Activated T-helper 2 cell treated with anti-CD3 and anti-CD28 coated beads, Interferon-gamma antibody, Interleukin-2, Interleukin-4, amounts not matched to agents 10 μg/mL and 5 μg/mL and 100 μg/mL, durations not matched to agents 14 hours and 24 hours and 36 hours (primary cell): ENCODE measurements at places on chromosomes 5 and 9.

DNA sequence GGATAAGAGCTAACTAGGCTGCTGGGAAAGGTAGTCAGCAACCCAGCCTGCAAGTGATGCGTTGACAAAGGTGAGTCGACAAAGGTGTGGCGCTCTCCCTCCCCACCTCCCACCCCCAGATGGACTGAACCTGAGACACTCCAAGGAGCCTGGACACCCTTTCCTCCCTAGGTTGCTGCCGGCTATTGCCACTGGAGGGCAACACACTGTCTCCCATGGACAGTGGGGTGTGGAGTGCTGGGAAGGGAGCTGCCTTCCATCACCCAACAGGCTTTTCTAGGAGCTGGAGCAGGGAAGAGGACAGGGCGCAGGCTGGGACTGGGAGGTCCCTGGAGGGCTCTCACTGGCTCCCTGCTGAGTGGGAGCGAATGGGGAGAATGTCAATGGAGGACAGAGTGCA lies 75.4 kb upstream of the ARAP3 start:
- DNase-seq, result no peak

- DNase-seq, result no peak
These were observed 20.2 kb downstream of the ZNF474 start for GRCh38 chr5:122149321-122150090.

- DNase-seq, result no peak
These were observed 1.1 kb downstream of the BAG1 start for GRCh38 chr9:33263131-33264002.

- no peak for DNase-seq
These were observed 26.2 kb downstream of the EXD3 start for GRCh38 chr9:137396634-137397367.

GRCh38 chr5:178319541-178320041 lies 87.0 kb upstream of the PHYKPL start:
- no peak for DNase-seq

GRCh38 chr9:87022178-87022577 lies 74.9 kb upstream of the GAS1 start:
- no peak for DNase-seq

DNA sequence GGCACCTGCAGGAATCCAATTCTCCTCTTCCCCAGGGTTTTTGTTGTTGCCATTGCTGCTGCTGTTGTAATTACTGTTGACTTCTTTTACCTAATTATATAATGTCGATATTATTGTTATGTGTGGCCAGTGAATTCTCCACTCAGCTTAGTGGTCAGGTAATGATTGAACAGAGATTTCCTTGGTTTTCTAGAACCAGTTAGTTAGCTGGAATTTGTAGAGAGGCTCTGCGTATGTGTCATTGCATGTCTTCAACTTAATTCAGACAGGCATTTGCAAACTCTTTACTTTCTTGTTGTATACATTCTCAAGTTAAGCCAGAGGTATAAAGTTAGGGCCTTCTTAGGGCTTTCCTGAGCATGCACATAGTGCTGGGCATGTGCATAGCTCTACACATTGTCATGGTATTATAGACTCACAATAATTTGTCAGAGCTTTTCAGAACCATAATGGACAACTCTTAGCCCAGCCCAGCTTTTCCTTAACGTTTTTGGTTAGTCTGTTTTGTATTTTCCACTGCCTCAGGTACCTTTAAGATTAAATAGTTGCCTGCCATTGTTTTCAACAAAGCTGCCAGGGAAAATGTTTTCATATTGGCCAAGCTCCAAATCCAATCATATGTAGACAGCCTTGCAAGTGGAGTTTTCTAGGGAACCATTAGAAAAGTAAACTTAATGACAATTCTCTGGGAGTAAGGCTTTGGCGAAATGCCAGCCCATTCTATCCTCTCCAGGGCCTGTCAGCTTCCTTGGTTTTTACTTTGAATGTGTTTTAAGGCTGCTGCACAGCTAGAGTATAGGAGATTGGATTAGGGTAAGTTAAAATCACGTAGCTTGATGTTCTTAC lies 68.1 kb downstream of the UBE2R2 start:
- DNase-seq, result no peak

DNA sequence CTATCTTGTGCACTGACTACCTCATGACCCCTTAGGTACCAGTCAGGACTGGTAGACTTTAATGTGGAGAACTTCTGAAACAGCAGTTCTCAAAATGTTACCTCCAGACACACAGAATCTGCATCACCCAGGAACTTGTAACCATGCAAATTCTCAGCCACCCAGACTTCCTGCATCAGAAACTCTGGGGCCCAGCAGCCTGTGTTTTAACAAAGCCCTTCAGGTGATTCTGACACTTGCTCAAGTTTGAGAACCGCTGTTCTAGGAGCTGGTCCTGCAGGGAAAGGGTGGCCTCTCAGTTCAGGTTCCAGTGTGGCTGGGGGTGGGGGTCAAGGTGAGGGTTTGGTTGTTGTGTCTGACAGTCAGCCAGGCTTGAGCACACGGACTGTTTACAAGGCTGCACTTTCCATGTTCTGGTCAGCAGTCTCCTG lies 28.4 kb downstream of the ZFP62 start:
- DNase-seq, result peak; percentile 35

GRCh38 chr5:144276034-144276822 lies 105.6 kb downstream of the KCTD16 start:
- DNase-seq, result no peak

DNA sequence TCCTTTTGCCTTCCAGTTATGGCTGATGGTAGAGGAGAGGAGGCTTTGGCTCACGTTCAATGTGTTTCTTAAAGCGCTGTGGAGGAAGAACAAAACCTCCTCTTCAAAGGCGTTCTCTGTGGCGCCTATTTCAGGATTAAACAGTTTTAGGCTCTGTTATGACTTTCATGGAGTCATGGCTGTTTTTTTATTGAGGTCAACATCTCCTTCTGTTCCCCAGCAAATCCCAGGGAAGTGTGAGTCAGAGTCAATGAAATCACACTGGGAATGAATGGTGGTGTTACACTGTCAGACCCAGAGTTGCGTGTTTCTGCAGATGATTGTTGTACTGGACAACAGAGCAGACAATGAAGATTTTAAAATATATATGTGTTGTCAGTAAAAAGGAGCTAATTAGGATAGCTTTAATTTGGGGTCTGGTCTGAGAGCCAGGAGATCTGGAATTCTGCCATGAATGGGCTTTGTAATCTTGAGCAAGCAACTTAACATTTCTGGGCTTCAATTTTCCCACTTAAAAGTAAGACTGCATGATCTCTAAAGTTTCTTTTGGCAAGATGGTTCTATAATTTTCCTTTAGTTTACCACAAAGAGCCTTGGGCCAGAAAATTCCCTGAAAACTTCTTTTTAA lies 240.7 kb downstream of the CSNK1G3 start:
- no peak for DNase-seq

- no peak for DNase-seq
These were observed 52.4 kb downstream of the FAM170A start for GRCh38 chr5:119681734-119682133.

- no peak for DNase-seq
These were observed 116.0 kb downstream of the SLC12A2 start for GRCh38 chr5:128199611-128200010.

DNA sequence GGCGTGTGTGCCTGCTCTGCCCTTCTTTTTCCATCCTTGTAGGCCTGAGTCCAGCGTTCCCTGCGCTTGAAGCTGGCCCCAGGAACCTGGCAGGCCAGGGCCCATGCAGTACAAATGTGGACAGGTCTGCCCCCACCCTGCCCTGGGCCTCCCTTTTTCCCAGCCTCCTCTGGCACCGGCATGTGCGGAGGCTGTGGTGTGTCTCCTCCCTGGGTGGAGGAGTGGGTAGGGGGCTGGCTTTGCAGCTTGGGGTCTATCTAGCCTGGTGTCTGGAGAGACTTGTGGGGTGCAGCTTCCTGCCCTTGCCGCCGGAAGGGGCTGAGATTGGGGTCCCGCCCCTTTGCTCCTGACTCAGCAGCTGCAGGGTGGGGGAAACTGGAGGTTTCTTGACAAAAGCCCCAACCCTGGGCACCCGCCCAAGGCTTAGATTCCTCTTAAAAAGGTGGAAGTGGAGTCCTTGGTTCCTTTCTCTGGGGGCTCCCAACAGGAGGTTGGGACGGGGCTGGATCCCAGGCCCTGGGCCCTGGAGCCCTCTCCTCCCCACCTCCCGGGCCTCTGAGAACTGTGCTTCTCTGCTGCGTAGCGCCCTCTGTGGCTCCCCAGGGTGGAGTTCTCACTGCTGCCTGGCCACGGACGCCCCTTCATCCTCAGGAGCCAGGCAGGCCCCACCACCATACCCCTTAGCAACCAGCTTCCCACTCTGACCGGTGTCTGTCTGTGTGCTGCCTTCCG lies 18.0 kb downstream of the RXRA start:
- no peak for DNase-seq

DNA sequence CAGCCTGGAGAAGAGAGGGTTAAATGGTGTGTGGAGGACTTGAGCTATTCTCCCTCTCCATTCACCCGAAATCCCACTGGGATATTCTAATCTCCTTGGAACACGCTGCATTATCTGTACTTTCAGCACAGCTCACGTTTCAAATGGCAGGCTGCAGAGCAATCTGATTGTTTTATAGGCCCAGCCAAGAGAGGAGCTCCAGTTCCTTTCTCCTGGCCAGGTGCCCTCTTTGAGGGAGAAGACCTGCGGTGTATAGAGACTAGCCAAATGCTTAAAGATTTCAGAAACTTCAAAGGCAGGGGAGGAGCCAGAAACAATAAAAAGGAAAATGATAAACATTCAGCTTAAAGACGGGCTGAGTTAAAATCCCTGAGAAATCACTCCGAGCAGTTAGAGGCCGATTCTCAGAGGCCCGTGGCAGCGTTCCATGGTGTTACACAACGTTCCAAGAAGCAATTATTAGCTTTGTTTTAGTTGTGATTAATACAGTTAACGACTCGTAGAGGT lies 564.0 kb upstream of the KLF4 start:
- DNase-seq, result no peak

GRCh38 chr9:89078421-89078820 lies 87.2 kb downstream of the S1PR3 start:
- DNase-seq, result no peak

DNA sequence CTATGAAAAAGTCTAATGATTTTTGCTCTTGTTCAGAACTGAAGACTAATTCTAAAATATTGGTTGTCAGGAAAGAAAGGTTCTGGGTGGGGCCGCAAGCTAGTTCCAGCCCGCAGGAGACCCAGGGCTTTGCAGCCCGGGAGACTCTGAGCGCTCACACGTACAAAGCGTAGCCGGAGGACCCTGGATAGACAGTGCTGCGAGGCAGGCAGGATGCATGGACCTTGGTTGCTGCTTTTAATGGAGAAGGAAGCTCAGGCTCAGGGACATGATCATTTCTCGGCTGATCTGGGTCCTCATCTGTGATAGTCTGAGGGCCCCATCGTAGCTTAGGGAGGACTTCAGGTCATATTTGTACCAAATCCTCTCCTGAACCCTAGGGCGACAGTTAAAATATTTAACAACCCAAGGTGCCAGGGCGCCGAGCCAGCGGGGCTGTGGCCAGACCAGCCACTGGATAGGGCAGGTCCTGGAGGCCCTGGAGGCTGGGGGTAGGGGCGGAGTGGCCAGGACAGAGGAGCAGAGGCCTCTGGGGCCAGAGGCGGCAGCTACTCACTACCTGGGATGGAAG lies 70.1 kb upstream of the UNC5A start:
- no peak for DNase-seq

DNA sequence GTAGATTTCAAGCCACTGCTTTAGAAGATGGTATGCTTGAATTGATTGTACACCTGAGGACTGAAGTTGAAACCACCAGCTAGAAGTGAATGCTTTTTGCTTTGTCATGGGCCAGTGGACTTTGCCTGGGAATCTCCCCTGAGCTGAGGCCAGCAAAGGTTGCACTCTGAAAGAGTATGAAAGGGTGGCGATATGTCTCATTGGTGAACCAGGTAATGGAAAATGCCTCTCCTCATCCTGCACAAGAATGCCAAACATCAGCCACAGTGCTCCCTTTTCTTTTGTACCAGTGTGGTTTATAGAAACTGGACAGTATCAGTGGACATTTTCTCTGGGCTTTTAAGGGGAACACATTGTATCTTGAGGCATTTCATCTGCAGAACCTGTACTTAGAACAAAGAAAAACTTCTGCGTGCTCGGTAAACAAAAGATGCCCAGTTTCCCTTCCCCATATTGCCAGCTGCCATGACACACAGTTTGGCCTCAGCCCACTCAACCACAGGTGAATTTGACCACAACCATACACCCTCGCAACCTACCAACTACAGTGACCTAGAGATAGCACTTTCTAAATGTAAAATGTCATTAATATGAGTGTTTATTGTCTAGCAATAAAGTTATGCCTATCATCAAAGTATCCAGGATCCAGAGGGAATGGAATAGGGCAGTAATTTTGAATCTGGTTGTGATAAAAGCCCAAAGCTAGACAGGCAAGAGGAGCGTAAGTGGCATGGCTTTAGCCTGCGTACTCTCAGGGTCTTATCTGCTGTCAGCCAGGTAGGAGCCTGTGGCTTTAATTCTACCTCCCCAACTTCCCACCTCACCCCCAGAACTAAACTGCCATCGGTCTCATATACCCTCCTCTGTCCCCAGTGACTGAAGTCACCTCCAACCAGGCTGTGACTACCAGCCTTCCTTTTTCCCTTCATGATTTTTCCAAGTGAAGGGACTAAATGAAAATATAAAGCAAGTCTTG lies 79.5 kb upstream of the LHFPL2 start:
- DNase-seq, result no peak

- DNase-seq, result no peak
These were observed 5.8 kb downstream of the C5orf22 start for GRCh38 chr5:31537851-31538250.

- DNase-seq, result no peak
These were observed 473.5 kb downstream of the MAT2B start for GRCh38 chr5:163978897-163979296.

GRCh38 chr9:89779405-89780203 lies 174.8 kb downstream of the GADD45G start:
- DNase-seq, result no peak

DNA sequence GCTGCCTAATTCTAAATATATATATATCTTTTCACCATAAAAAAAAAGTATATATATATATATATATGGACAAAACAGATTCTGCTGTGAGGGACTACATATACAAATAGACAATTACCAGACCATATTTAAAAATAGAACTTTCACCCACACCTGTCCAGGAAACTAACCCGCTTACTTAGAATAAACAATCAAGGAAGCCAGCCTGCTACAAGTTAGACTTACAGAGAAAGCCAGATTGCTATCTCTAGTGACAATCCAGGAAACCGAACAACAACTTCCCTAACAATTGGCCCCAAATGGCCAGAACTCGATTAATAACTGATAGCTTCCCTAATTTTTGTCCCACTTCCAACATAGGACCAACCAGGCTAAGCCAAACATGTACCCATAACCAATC lies 5.9 kb downstream of the GLDC start:
- no peak for DNase-seq

- DNase-seq, result no peak
These were observed 26.0 kb downstream of the RLN2 start for GRCh38 chr9:5278486-5278885.

GRCh38 chr9:752681-753200 lies 88.8 kb upstream of the DMRT1 start:
- DNase-seq, result no peak

DNA sequence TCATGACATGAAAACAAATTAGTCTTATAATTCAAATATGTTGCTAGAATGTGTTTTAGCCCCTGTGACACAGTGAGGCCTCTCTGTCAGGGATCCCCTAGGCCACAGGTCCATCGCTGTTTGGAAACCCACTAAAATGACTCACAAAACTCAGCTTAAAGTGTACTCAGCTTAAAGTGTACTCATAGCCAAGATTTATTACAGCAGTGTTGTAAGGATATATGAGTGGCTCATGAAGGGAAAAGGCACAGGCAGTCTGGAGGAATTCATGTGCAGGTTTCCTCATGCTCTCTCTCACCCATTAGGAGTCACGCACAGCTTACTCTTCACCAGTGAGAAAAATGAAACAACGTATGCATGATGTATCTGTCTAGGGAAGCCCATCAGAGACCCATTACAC lies 24.4 kb upstream of the TGFBI start:
- DNase-seq, result no peak
